ENCODE measurements at places on chromosomes 13 and 19.

- DNase-seq, result peak; percentile 64
Observed at GRCh38 chr13:80336370-80336769, 4.6 kb downstream of the SPRY2 start.

GRCh38 chr13:41061914-41062837, 867 bp downstream of the WBP4 start:
- DNase-seq, result peak; percentile 89

DNA sequence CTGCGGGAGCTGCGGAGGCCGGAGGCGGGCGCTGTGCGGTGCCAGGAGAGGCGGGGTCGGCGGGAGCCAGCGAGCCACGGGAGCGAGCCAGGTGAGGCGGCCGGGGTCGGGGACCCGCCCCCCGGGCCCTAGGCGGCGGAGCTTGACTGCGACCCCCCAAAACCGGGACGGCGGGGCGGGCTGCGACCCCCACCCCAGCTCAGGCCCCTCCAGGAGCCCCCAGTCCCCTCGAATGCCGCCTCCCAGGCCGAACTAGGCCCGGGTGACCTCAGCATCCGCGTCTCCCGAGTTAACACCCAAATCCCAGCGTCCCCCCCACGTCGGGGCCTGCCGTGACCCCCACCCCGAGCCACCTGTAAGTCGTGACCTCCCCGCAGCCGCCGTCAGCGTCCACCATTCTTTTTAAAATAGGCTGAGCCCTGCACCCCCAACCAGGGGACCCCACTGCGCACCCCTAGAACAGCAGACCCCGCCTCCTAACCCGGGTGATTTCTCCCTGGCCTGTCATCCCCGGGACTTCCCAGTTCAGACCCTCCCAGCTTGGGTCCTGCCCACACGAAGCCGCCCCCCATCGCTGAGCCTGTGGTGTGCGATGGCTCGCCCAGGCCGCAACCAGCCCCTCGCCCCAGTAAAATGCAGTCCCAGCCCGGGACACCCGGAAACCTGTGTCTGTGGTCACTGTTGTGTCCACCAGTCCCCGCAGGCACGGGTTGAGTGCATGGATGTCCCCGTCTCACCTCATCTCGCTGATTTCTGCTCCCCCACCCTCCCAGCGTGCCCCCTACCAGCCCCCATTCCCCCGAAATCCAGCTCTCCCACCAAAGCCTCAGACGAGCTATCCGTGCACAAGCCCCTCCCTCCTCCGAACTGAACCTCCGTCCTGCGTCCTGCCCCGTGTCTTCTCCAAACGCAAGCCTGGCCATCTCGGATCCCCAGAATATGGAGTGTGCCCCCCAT, 551 bp downstream of the FZR1 start:
- no peak for DNase-seq

GRCh38 chr19:17950310-17951156, 16.4 kb upstream of the KCNN1 start:
- DNase-seq, result no peak

- DNase-seq, result no peak
Observed at GRCh38 chr19:18663940-18664530, 19.4 kb upstream of the CRTC1 start.

DNA sequence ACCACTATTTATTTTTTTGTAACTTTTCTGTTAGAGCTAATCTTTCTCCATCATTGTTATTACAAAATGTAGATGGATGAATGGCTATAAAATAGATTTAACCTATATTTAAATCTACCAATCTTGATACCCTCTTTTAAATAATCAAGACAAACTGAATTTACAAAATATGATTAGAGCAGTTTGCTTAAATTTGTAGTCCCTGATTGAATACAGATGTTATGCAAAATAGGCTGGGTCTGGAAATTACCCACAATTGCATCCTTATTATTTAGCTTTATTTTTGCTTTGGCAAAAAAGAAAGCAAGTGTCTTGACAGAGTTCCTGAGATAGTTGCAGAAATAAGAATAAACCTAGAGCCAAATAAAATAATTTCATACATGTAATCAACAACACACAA, 352.8 kb downstream of the KLF12 start:
- DNase-seq, result no peak

- DNase-seq, result no peak
Observed at GRCh38 chr13:107817647-107818287, 397.6 kb downstream of the LIG4 start.

- no peak for DNase-seq
Observed at GRCh38 chr13:31485183-31485582, 254.1 kb upstream of the RXFP2 start.

DNA sequence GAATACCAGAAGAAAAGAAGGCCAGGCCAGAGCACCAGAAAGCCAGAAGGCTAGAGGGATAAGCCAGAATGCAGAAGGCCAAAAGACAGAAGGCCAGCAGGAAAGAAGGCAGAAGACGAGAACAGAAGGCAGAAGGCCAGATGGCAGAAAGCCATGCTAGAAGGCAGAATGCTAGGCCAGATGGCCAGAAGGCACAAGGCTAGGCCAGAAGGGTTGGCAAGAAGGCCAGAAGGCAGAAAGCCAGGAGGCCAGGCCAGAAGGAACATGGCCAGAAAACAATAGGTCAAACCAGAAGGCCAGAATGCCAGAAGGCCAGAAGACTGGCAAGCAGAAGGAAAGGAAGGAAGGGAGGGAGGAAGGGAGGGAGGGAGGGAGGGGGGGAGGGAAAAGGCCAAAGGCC, 188.8 kb downstream of the TUBA3C start:
- DNase-seq, result no peak

DNA sequence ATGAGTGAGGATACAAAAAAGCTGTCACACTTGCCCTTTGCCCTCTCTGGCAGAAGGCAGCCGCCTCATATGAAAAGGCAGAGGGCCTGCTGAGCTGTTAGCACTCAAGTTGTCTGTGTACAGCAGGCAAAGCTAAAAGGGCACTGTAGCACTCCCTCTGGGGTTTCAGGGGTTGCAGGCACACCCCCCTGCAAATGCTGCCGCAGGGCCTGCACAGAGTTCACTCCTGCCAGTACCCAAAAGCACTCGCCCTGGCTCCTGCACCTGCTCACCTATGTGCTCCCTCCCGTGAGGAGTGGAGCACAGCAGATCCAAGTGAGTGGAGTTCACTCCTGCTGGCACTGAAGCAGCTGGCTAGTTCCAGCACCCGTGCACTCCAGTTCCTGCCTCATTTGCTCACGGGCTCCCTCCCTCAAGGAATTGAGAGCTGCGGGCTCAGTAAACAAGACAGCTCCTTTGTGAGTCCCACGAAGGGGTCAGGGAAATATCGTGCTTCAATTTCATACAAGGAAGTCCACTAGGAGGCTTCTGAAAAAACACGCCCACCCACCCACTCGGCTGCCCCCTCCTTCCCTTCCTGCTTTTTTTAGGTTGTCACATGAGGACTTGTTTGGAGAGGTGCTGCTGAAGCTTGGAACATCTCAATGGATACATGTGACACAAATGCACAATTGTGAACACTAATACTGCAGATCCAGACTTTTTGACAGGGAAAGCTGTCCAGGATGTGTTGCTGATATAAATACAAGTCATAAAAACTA, 9.9 kb upstream of the RCBTB2 start:
- peak; percentile 19 for DNase-seq

- peak; percentile 77 for DNase-seq
Observed at GRCh38 chr13:36377826-36378468, 31.8 kb upstream of the SPART start.

GRCh38 chr19:29521291-29522075, 4.3 kb upstream of the VSTM2B start:
- no peak for DNase-seq

Measured in fibroblast of villous mesenchyme (primary cell).